ENCODE measurements at places on chromosomes 2 and 18.

- peak; percentile 9 for DNase-seq
Measured at GRCh38 chr2:107592280-107592624, 234.4 kb upstream of the RGPD4 start.

DNA sequence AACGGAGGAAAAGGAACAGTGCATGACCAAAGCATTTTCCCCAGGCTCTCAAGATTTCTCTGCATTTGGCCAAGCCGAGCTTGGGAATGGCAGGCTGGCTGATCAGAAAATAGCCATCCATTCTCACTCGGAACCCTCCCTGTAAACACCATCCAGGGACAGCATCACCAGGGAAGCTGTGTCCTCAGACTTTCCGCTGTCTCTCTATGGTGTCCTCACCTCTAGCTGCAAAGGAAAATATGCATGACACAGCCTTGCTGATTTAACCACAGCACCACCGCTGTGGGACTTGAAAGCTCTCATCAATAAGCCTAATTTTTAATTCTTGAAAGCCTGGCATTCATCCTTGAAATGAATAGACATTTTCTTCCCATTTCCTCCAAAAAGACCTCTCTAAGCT, 311.7 kb downstream of the EIPR1 start:
- no peak for DNase-seq

DNA sequence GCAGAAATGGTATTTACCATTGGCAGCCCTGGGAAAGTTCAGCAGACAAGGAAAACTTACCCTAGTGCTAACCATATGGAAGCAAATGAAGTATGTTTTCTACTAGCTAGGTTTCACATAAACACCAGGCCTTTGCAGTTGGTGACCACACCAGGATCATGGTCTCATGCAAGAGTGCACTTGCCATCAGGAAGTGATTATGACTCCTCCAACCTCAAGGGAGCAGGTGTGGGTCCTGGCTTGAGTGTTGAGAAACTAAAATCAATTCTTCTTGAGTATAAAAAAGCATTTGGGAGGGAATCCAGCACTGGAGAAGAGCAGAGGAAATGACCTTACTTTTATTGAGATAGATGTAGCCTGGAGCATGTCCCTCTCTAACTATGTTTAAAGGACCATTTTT, 56.8 kb upstream of the SPAG16 start:
- no peak for DNase-seq

- no peak for DNase-seq
Measured at GRCh38 chr18:54260396-54261072, 8.8 kb upstream of the POLI start.

All from fibroblast of skin of right quadriceps (primary cell).